ENCODE measurements at places on chromosomes 1 and 21.

- H3K4me1 ChIP-seq = peaks cover 93% of the 10 kb centered on the region
- H3K36me3 ChIP-seq = peaks cover 86% of the 10 kb centered on the region
- peak overlapping the region; percentile 1 for H3K4me3 ChIP-seq
- no peak for DNase-seq
- peak overlapping the region; percentile 88 for H3K27ac ChIP-seq
- H3K27me3 ChIP-seq = no peaks in the 10 kb centered on the region
These were observed 42.0 kb downstream of the CDC14A start for GRCh38 chr1:100394285-100394684.

GRCh38 chr1:110672753-110673108, 2.0 kb downstream of the KCNA3 start:
- peak; percentile 52 for DNase-seq
- no peaks in the 10 kb centered on the region for H3K27me3 ChIP-seq
- peaks cover 56% of the 10 kb centered on the region for H3K36me3 ChIP-seq
- peak overlapping the region; percentile 100 for H3K4me3 ChIP-seq
- H3K27ac ChIP-seq = peak overlapping the region; percentile 89

DNA sequence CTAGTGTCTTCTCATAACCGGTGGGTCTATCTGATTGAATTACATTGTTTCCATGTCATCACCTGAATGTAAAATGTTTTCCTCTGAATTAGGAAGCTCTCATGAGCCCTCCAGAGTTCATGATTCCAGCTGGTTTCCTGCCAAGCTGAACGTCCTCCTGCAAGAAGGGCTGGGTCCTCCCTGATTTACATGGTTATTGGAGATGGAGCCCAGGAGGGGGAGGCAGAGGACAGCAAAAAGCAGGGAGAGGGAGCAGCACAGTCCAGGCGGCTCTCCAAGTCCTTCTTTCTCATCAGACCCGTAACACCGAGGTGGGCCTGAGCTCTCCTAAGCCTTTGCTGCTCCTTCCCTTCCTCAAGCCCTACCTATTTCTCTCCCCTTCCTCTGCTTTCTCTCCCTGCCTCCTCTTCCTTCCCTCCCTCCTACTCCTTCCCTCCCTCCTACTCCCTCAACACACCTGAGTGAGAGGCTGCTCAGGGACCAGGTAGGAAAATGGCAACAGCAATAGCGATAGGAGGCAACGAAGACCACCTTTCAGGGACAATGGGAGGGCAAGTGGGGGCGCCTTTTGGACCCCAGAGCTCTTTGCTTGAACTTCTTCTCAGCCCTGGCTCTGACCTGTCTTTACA, 265.9 kb downstream of the PRDM2 start:
- H3K4me1 ChIP-seq = no peaks in the 10 kb centered on the region
- no peak overlapping the region for H3K4me3 ChIP-seq

- peaks cover 31% of the 10 kb centered on the region for H3K4me1 ChIP-seq
- no peak overlapping the region for H3K4me3 ChIP-seq
- no peaks in the 10 kb centered on the region for H3K27me3 ChIP-seq
- DNase-seq = no peak
These were observed 803 bp upstream of the FLAD1 start for GRCh38 chr1:154982341-154982740.

GRCh38 chr1:230581446-230582079, 60.7 kb upstream of the COG2 start:
- no peaks in the 10 kb centered on the region for H3K36me3 ChIP-seq
- peaks cover 8% of the 10 kb centered on the region for H3K27me3 ChIP-seq
- H3K4me1 ChIP-seq = no peaks in the 10 kb centered on the region
- no peak overlapping the region for H3K4me3 ChIP-seq
- no peak for DNase-seq

DNA sequence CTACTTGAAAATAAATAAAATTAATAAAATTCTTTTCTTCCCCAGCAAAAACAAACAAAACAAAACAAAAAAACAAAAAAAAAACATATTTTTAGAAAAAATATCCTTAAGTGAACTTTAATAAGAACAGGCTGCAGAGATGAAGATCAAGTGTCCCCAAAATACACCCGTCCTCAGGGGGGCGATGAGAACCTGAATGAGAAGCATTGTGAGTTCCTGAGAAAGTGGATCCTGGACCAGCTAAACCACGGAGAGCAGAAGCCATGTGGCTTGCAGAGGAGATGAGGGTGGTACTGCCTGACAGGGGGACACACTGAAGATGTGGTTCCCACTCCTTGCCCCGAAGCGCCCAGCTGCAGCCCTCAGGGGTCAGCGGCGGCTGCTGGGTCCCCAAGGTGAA, 89.3 kb downstream of the ITPKB start:
- peaks cover 26% of the 10 kb centered on the region for H3K36me3 ChIP-seq
- H3K4me1 ChIP-seq = peaks cover 43% of the 10 kb centered on the region
- no peaks in the 10 kb centered on the region for H3K27me3 ChIP-seq
- no peak overlapping the region for H3K27ac ChIP-seq
- no peak overlapping the region for H3K4me3 ChIP-seq

DNA sequence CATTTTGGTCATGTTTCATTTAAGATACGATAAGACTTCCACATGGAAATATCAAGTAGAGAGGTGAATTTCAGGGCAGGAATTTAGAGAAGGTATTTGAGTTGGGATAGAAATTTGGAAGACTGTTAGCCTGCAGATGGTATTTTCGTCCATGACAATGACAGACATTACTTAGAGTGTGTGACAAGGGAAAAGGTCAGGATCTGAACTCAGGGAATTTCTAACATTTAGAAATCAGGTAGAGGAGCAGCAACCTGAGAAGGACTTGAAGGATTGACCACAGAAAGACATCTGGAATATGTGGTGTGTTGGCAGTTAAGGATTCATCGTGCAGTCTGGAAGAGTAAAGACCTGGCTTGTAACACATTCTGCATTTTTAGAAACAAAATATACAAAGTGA, 57.9 kb downstream of the RABGAP1L start:
- DNase-seq = no peak
- no peak overlapping the region for H3K4me3 ChIP-seq
- no peaks in the 10 kb centered on the region for H3K4me1 ChIP-seq
- H3K27ac ChIP-seq = no peak overlapping the region
- peaks cover 14% of the 10 kb centered on the region for H3K36me3 ChIP-seq
- no peaks in the 10 kb centered on the region for H3K27me3 ChIP-seq

GRCh38 chr1:102970496-102971078, 137.7 kb downstream of the COL11A1 start:
- H3K4me1 ChIP-seq = no peaks in the 10 kb centered on the region
- no peaks in the 10 kb centered on the region for H3K36me3 ChIP-seq
- H3K27me3 ChIP-seq = no peaks in the 10 kb centered on the region
- DNase-seq = no peak
- no peak overlapping the region for H3K27ac ChIP-seq

GRCh38 chr1:933603-933940, 9.8 kb downstream of the SAMD11 start:
- H3K27ac ChIP-seq = no peak overlapping the region
- no peaks in the 10 kb centered on the region for H3K36me3 ChIP-seq
- peaks cover 23% of the 10 kb centered on the region for H3K27me3 ChIP-seq
- H3K4me3 ChIP-seq = no peak overlapping the region
- no peak for DNase-seq

DNA sequence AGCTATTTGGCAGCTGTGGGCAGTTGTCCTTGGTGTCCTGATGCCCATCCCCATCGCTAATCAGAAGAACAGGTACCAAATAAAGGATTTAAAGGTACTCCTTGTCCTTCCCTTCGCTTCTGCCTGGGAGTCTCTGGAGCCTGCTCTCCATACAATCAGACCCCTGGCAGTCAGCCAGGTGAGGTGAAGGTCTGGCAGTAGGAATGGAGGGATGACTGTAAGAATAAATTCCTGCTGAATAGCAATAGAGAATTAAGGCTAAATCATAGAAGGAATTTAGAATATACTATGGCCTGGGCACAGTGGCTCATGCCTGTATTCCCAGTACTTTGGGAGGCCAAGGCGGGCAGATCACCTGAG, 9.2 kb downstream of the THBS3 start:
- H3K4me1 ChIP-seq = peaks cover 25% of the 10 kb centered on the region
- H3K4me3 ChIP-seq = no peak overlapping the region
- peaks cover 18% of the 10 kb centered on the region for H3K36me3 ChIP-seq
- no peak for DNase-seq

GRCh38 chr21:43703035-43703880, 15.7 kb upstream of the PDXK start:
- peak; percentile 33 for DNase-seq
- no peak overlapping the region for H3K4me3 ChIP-seq

GRCh38 chr1:174153085-174153824, 6.1 kb upstream of the RABGAP1L start:
- no peak overlapping the region for H3K4me3 ChIP-seq
- no peaks in the 10 kb centered on the region for H3K27me3 ChIP-seq
- DNase-seq = no peak
- H3K36me3 ChIP-seq = peaks cover 5% of the 10 kb centered on the region

DNA sequence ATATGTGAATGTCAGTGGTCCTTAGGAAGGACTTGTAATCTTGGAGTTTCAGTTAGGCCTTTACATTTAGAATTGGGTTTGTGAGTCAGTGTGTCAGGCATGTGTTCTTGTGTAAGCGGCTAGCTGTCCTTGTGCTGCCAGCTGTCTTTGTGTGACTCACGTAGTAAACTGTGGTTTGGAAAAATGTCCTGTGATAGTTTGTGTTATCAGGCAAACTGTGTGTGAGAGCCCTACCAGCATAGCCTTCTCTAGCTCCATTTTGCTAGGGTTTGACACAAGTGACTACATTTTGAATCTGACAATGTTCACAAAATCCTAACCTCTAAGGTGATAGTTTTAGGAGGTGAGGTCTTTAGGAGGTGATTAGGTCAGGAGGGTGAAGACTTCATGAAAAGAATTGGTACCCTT, 6.9 kb upstream of the SLC35D1 start:
- DNase-seq = no peak
- peaks cover 14% of the 10 kb centered on the region for H3K27me3 ChIP-seq
- no peak overlapping the region for H3K4me3 ChIP-seq
- H3K4me1 ChIP-seq = no peaks in the 10 kb centered on the region

GRCh38 chr1:2255420-2256369, 27.6 kb downstream of the SKI start:
- H3K27ac ChIP-seq = no peak overlapping the region
- peaks cover 53% of the 10 kb centered on the region for H3K36me3 ChIP-seq
- peak; percentile 83 for DNase-seq
- no peak overlapping the region for H3K4me3 ChIP-seq
- H3K4me1 ChIP-seq = peaks cover 42% of the 10 kb centered on the region
- H3K27me3 ChIP-seq = no peaks in the 10 kb centered on the region

DNA sequence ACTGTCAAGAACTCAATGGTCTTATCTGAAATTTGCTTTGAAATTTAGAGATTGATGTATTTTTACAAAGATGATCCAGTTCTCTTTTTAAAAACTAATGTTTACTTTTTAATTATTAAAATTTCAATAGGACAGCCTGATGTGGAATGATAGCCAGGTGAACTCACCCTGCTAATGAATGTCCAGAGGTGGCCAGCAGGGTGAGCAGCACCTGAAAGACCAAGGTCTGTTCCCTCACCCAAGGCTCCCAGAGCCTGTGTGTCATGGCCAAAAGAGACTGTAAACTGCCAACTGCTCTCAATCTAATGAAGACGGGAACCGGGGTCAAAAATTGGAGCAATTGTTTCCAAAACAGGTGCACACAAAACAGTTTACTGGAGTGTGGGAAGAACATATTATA, 340.4 kb downstream of the DISC1 start:
- DNase-seq = no peak
- no peak overlapping the region for H3K4me3 ChIP-seq
- no peaks in the 10 kb centered on the region for H3K27me3 ChIP-seq

- H3K4me1 ChIP-seq = no peaks in the 10 kb centered on the region
- H3K27me3 ChIP-seq = no peaks in the 10 kb centered on the region
- no peak for DNase-seq
These were observed 202.0 kb downstream of the PBX1 start for GRCh38 chr1:164761009-164761408.

GRCh38 chr1:213779228-213779627, 208.5 kb upstream of the PROX1 start:
- H3K27ac ChIP-seq = no peak overlapping the region
- H3K36me3 ChIP-seq = no peaks in the 10 kb centered on the region
- peaks cover 3% of the 10 kb centered on the region for H3K27me3 ChIP-seq
- no peaks in the 10 kb centered on the region for H3K4me1 ChIP-seq
- no peak for DNase-seq

GRCh38 chr1:146010126-146010738, 11.3 kb downstream of the HJV start:
- H3K36me3 ChIP-seq = no peaks in the 10 kb centered on the region
- peaks cover 31% of the 10 kb centered on the region for H3K4me1 ChIP-seq
- no peak overlapping the region for H3K4me3 ChIP-seq
- H3K27me3 ChIP-seq = peaks cover 5% of the 10 kb centered on the region
- no peak overlapping the region for H3K27ac ChIP-seq
- DNase-seq = no peak

GRCh38 chr1:3064296-3064850, 4.6 kb upstream of the PRDM16 start:
- no peaks in the 10 kb centered on the region for H3K36me3 ChIP-seq
- H3K4me3 ChIP-seq = no peak overlapping the region
- no peak overlapping the region for H3K27ac ChIP-seq
- H3K27me3 ChIP-seq = peaks cover 14% of the 10 kb centered on the region
- peaks cover 2% of the 10 kb centered on the region for H3K4me1 ChIP-seq

GRCh38 chr1:79388694-79389361, 382.3 kb upstream of the ADGRL4 start:
- H3K4me1 ChIP-seq = no peaks in the 10 kb centered on the region
- H3K4me3 ChIP-seq = no peak overlapping the region
- no peaks in the 10 kb centered on the region for H3K27me3 ChIP-seq
- H3K36me3 ChIP-seq = no peaks in the 10 kb centered on the region
- no peak overlapping the region for H3K27ac ChIP-seq

DNA sequence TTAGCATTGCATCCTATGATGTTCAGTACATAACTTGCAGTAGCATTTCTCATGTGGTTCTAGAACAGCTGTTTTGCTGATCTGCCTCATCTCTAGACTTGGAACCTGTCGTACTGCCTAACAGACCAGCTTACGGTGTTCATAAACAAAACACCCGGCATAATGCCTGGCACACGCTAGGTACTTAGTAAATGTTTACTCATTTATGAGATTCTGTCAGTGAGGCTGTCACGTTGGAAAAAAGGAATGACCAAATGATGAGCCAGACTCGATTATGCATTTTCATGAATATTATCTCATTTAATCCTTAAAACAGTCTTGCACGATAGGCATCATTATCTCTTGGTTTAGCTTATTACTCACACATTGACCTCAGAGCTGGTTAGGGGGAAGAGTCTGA, 46.4 kb downstream of the CACHD1 start:
- no peak for DNase-seq
- no peak overlapping the region for H3K27ac ChIP-seq
- H3K4me3 ChIP-seq = no peak overlapping the region
- no peaks in the 10 kb centered on the region for H3K36me3 ChIP-seq
- peaks cover 6% of the 10 kb centered on the region for H3K27me3 ChIP-seq

GRCh38 chr21:30943920-30944319, 62.5 kb upstream of the KRTAP11-1 start:
- H3K4me1 ChIP-seq = no peaks in the 10 kb centered on the region
- H3K4me3 ChIP-seq = no peak overlapping the region
- H3K27me3 ChIP-seq = peaks cover 3% of the 10 kb centered on the region
- H3K36me3 ChIP-seq = no peaks in the 10 kb centered on the region
